Gastrocnemius medialis (tissue), 4 donors: ENCODE measurements at places on chromosomes 11 and 22.

GRCh38 chr11:27700351-27701301, at the start of gene BDNF:
Gene BDNF (minus strand): TSS chr11:27700455. CDS start chr11:27658564, 41,891 bp downstream.
- DNase-seq, result no peak

DNA sequence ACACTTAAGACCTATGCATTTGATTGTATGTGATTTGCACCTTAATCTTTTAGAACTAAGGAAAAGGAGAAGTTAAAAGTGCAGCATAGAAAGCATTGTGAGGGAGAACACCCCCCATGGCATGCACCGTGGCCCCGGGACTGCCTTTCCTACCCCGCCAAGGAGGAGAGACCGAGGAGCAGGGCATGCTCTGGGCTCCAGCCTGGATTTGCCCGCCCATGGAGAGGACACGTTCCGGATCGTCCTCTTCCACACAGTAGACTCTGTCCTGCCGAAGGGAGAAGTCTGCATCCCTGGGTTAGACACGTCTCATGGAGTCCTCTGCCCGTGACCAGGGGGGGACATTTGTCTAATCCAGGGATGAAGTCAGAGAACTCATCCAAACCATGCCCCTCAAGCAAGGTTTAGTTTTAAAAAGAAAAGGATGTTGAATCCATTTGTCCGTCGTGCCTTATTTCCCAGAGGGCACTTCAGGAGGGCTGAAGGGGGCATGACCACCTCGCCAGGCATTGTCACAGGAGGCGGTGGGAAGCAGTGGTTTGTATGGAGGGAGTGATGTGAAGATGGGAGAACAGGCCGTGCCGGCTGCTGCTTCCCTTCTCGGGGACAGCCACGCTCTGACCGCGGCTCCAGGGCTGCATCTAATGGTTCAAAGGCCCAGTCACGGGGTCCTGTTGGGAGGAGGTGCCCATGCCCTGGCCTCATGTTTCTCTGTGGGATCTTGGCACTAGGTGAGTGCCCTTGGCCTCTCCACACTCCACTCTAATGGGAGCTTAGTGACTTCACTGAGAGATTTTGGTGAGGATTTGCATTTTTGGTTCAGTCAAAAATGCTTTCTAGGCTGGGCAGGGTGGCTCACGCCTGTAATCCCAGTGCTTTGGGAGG, 66.2 kb upstream of the GAL start:
- DNase-seq, result no peak

GRCh38 chr11:11821899-11822298, 19.9 kb upstream of the USP47 start:
- no peak for DNase-seq

GRCh38 chr22:30843245-30843644, 125.3 kb downstream of the MORC2 start:
- DNase-seq, result no peak

GRCh38 chr22:28125799-28126198, 206.7 kb upstream of the PITPNB start:
- DNase-seq, result no peak

- no peak for DNase-seq
Observed at GRCh38 chr11:9876331-9876730, 212.5 kb downstream of the SWAP70 start.

DNA sequence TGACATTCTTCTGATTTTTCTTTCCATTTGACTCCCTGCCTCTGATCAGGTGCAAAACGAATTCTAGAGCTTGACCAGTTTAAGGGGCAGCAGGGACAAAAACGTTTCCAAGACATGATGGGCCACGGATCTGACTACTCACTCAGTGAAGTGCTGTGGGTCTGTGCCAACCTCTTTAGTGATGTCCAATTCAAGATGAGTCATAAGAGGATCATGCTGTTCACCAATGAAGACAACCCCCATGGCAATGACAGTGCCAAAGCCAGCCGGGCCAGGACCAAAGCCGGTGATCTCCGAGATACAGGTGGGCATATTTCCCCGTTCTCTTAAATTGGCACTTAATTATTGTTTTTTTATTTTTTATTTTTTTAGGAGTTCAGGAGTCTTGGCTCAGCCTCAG, 15.4 kb downstream of the XRCC6 start:
- peak; percentile 61 for DNase-seq

- no peak for DNase-seq
Observed at GRCh38 chr11:60880643-60881282, 13.4 kb downstream of the ZP1 start.

- DNase-seq, result no peak
Observed at GRCh38 chr11:111797145-111797581, 31.0 kb upstream of the PPP2R1B start.

DNA sequence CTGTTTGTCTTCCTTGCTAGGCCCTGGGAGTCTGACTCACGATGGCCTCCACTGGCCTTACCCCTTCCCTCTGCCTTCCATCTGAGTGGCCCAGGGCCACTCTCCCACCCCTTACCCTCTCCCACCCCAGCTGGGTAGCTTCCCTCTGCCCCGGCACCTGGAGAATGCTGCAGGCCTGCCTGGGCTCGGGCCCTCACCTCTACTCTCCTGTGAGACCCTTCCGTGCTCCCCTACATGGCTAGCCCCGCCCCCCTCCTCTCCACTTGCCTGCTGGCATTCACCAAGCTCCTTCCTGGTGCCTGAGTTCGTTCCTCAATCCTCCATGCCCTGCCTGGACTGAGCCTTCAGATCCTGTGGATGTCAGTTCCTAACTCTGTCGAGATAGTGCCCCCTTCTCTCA, 8.7 kb downstream of the RAB36 start:
- no peak for DNase-seq

- no peak for DNase-seq
Observed at GRCh38 chr11:109808569-109808968, 284.6 kb upstream of the ZC3H12C start.

- no peak for DNase-seq
Observed at GRCh38 chr22:24473284-24473683, 21.8 kb upstream of the UPB1 start.

DNA sequence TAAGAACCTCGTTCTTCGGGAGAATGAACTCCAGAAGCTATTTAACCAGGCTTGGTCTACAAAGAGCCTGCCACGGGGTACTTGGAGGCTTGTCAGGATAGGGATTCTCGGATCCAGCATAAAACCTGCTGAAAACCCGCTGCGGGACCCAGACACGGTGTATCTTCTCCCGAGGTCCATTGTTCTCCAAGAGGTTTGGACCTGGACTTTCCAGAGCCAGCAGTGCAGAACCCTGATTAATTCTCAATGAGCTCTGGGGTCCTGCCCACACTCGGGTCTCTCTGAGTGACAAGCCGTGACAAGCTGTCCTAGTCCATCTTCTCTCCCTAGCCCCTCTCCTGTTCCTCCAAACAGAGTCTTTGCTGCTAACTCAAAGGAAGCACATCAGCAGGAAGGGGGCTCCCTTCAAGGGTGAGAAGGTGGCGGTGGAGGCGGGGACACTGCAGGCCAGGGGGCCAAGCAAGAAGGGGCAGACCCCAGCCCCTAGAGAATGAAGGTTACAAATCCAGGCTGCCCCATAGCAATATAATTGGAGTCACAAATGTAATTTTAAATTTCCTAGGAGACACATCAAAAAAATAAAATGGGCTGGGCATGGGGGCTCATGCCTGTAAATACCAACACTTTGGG, 12.2 kb downstream of the SHANK2 start:
- no peak for DNase-seq

- no peak for DNase-seq
Observed at GRCh38 chr11:57942808-57943207, 80.9 kb upstream of the OR9Q1 start.

GRCh38 chr22:46084943-46085827, 65.1 kb upstream of the PPARA start:
- DNase-seq, result peak; percentile 94

- peak; percentile 67 for DNase-seq
Observed at GRCh38 chr11:17972987-17973386, 39.9 kb downstream of the SERGEF start.

DNA sequence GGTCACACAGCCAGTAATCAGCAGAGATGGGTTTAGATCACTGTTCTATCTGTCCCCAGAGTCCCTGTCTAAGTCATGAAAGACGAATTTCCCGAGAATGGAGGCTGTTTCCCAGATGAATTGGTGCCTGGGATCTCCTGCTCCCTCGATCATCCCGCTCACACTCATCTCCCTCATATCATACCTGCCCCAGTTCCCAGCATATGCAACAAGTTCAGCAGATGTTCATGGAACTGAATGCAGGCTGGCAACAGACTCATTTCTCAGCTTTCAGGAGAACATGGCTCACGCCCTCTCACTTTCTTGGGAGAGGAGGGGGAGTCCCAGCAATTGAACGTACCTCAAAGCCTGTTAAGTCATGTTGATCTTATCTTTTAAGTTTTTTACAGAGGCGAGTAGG, 22.1 kb downstream of the CD6 start:
- no peak for DNase-seq

DNA sequence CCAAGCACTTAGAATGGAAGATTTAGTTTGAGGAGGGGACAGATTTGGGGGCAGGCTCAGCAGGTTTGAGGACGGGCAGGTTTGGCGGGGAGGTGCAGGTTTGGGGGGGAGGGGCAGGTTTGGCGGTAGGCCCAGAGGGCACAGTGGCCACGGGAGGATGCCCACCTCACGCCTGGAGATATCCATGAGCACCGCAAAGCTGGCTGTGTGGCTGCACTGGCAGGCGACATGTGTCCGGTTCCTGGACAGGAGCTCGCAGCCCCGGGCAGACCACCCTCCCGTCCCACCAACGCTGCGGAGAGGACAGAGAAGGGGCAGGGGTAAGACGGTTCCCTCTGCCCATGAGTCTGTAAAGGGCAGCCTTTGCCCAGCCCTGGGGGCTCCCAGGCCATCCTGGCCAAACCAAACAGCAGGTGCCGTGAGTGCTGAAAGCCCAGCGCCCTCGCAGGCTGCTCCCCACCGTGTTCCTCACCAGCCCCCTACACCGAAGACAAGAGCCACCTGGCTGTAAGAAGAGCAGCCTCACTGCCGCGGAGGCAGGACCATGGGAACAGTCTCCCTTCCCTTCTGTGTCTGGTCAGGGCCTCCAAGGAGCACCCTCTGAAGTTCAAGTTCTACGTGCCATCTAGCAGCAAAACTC, 43.0 kb downstream of the TRMU start:
- DNase-seq, result no peak

GRCh38 chr11:10450462-10451425, 4.3 kb upstream of the AMPD3 start:
- peak; percentile 55 for DNase-seq

GRCh38 chr22:17804331-17805080, 30.2 kb upstream of the BID start:
- no peak for DNase-seq

- no peak for DNase-seq
Observed at GRCh38 chr11:20162824-20163782, 2.8 kb upstream of the DBX1 start.

DNA sequence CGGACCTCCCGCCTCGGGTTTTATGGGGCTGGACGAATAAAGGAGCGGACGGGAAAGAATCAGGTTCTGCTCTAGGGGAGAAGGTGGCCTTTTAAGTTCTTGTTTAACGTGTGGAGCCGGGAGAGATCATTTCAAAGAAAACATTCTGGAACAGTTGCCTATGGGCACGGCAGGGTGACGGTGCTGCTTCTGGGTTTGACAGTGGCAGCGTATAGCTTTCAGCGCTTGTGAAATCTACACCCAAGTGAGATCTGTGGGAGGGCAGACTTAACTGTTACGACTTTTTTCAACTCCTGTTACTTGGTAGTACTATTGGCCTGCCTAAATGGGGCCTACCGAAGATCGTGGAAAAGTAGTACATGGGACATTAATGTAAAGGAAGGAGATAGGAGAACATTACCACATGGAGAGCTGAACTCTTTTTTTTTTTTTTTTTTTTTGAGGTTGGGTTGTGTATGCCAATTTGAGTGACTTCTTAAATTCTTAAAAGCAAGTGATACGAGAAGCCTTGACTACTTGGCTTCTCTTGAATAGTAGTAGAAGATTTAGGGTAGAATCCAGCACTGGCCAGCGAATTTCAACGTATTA, 743 bp downstream of the USP47 start:
- DNase-seq, result peak; percentile 70

DNA sequence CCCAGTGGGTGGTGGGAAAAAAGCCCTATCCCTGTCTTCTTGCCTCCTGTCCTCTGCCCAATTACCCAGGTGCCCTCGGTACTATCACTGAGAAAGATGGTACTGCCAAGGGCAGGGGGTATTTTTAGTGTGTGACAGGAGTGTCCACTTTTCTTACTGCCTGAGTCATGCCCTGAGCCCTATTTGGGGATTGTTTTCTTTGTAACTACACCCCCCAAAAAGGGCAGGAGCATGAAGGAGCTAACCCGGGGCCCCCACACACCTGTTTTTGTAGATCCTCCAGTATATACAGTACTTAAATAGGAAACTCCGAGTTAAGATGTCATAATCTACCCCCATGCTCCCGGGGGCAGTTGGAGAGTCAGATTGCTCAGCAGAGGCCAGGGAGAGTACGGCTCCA, 3.8 kb downstream of the SMTNL1 start:
- DNase-seq, result peak; percentile 82

DNA sequence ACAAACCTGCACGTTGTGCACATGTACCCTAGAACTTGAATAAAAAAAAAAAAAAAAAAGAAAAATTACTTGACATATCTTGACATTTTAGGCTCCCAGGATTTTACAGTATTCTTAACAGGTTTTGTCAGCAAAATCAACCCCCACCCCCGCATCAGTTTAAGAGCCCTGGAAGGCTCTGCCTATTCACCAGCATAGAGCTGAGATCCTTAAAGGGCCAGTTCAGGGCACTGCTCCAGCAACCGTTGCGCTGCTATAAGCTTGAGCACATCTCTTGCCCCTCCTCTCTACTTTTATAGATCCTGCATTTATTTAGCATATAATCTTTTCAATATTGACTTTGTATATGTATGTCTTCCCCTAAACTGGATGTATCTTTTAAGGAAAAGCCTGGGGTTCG, 697 bp upstream of the PAFAH1B2 start:
- no peak for DNase-seq

DNA sequence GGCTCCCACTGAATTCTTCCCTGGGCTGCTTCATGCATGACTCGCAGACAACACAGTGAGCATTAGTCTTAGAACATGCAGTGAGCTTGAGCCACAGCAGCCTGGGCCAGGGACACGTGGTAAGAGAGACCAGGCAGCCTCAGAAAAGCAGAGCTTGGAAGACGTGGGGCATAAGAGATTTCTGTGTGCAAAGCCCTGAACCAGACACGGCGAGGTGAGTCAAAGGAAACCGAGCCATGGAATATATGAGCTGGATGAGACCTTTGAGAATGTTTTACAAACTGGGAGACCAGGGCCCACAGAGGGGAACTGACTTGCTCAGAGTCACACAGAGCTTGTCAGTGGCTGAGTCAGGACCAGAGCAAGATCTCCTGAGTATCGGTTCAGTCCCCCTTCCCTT, 8.5 kb upstream of the FXYD6 start:
- no peak for DNase-seq
